ENCODE measurements at places on chromosomes 7 and 10. TPM values are rescaled to one million over a fixed set of nuclear protein-coding genes. Genes with fewer than 3 reads are reported as not detected.

SPDYE16 gene
- 0.14 TPM for total RNA-seq

- no peak for DNase-seq
These were observed 179.9 kb downstream of the HECW1 start for GRCh38 chr7:43292384-43292783.

DNA sequence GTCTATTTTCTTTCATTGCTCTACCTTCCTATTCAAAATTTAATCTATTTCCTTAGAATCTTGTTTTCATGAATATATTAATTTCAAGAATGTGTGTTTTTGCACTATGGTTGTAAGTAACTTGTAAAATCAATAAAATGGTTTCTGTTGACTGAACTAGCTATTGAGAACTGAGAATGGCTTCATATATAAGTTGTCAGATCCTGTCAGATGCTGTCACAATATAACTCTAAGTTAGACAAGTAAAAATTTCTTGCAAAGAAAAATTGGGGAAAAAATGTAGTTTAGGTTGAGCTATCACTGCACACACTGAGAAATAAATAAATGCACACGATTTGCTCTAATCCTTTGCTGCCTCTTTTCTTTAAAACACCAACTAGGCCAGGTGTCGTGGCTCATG is 89.8 kb downstream of the RAB11FIP2 start:
- no peak for DNase-seq

GNGT1 gene
- 0.76 TPM for total RNA-seq

- no peak for DNase-seq
These were observed 45.0 kb downstream of the DNMBP start for GRCh38 chr10:99964791-99965190.

THSD7A gene
- 1.5 TPM for total RNA-seq

MAT1A gene
- total RNA-seq = 0.38 TPM
